ENCODE measurements at places on chromosomes 3 and 15.
A peak's percentile ranks its signal among the peaks of the same experiment; 100 is the strongest.

DNA sequence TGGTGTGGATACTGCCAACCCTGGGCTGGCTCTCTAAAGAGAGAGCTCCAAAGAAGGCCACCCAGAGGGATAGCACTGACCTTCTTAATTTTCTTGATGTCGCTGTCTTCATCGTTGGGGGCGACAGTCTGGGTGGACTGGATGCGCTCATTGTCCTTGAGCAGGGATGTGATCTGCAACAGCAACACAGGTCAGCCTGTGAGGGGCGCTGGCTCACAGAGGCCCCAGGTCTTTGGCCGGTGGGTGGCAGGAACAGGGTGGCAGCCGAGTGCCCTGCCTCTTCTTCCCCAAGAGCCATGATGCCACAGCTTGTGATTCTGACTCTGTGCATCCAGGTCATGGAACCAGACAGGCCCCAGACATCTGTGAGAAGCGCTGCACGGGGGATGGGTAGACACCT lies 41.2 kb downstream of the RASGRF1 start:
- no peak for DNase-seq

DNA sequence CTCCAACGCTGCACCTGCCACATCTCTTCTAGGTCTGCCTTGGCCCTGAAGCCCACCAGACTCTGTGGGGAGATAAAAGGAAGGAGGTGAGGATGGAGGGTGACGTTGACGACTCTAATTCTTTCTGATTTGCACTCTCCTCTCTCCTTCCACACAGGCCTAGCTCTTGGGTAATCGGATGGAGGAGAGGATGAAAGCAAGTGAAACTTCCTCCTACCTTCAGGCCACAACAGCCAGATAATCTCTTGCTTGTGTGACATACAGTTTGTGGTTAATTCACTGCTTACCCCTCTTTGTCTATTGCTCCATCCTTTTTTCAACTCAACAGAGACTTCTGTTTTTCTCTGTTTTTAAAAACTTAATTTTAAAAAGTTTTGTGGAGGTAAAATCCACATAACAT lies 208.1 kb downstream of the SV2B start:
- DNase-seq, result no peak

- no peak for DNase-seq
Measured at GRCh38 chr3:50584391-50584790, 15.1 kb downstream of the HEMK1 start.

DNA sequence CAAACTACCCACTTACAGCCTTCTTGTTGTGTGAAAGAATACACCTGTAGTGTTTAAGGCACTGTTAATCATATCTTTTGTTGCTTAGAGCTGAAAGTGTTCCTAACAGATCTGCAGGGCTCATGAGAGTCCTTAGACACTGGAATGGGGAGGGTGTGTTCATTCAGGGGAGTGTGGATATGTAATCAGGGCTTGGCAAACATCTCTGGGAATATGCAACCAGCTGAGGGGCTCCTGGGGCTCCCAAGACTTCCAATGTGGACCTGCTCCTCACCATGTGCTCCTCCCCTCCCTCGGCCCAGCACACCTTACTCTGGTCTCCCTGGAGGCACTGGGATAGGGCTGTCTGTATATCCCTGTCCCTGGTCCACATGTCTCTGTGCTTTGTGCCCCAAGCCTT lies 30.3 kb upstream of the MFSD1 start:
- no peak for DNase-seq

- DNase-seq, result no peak
Measured at GRCh38 chr3:47731061-47731460, 50.6 kb downstream of the SMARCC1 start.

GRCh38 chr15:36925653-36926426 lies 174.5 kb downstream of the MEIS2 start:
- no peak for DNase-seq

GRCh38 chr3:120440762-120441161 lies 10.0 kb downstream of the FSTL1 start:
- no peak for DNase-seq

GRCh38 chr3:78728406-78729145 lies 1039.2 kb downstream of the ROBO1 start:
- DNase-seq, result no peak

DNA sequence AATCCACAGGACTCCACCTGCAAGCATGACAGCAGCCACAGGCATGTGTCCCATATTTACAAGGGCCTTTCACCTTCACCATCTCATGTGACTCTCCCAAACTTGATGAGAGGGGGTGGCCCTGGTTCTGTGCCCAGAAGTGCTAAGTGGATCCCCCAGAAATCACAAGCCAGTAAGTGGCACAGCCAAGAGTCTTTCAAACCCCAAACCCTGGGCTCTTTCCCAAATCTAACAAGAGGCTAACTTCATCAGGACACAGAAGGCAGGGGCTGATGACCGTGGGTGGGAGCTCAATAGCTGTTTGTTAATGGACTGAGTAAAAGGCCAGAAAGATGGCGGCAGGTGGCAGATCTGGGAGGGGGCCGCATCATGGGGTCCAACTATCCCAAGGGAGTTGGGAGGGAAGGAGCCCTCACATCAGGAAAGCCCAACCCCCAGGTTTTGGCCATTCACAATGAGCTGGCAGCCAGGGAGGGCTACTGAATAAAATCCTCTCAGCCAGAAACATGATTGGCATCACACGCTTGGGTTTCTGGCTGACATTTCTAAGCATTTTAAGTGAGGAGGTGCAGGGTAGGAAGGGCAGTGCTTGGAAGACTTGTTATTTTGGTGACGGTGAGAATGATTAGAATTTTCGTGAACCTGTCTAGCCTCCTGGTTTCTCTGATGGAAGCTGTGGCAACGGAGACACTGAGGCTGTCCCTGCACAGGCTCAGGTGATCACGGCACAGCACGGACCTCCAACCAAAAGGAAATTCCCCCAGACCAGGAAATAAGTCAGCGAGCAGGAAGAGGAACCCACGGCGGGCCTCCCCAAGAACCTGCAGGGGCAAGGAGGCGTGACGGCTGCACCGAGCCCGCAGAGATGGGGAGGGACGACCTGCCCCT lies 109.3 kb downstream of the OXNAD1 start:
- no peak for DNase-seq

DNA sequence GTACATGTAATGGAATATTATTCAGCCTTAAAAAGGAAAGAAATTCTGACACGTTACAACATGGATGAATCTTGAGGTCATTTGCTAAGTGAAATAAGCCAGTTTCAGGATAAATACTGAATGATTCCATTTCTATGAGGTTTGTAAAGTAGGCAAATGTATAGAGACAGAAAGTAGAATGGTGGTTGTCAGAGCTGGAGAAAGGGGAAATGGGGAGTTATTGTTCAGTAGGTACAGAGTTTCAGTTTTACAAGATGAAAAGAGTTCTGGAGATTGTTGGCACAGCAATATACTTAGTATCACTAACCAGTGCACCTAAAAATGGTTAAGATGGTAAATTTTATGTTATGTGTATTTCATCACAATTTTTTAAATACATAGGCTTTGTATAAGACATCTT lies 60.6 kb downstream of the USP8 start:
- no peak for DNase-seq

- DNase-seq, result peak; percentile 32
Measured at GRCh38 chr3:196962108-196962929, 6.3 kb downstream of the PIGZ start.

- no peak for DNase-seq
Measured at GRCh38 chr15:63446255-63446654, 58.1 kb upstream of the USP3 start.

DNA sequence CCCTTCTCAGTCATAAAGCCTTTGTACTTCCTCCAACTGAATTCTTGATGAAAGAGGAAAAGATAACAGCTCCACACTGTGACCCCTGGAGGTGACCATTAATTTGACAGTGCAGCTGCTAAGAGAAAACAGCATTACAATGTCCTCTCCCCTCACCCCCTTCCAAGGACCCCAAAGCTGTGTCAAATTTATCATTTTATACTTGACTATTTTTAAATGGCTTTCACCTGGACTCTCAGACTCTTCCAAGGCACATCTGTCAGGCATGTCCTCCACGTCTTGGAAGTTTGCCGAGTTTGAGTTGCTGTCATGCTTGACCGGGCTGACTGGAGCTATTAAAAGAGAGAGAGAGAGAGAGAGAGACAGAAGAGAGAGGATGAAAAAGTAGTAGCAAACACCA lies 236.5 kb downstream of the WDR72 start:
- DNase-seq, result no peak

Measured in activated CD8-positive, alpha-beta memory T cell treated with anti-CD3 and anti-CD28 coated beads, Interleukin-2, amount 50 U/mL, for 48 hours (primary cell).